DMS79 (cell line): ENCODE measurements at places on chromosomes 7 and 10.

- no peak for DNase-seq
Measured at GRCh38 chr7:137266764-137267163, 76.8 kb downstream of the PTN start.

DNA sequence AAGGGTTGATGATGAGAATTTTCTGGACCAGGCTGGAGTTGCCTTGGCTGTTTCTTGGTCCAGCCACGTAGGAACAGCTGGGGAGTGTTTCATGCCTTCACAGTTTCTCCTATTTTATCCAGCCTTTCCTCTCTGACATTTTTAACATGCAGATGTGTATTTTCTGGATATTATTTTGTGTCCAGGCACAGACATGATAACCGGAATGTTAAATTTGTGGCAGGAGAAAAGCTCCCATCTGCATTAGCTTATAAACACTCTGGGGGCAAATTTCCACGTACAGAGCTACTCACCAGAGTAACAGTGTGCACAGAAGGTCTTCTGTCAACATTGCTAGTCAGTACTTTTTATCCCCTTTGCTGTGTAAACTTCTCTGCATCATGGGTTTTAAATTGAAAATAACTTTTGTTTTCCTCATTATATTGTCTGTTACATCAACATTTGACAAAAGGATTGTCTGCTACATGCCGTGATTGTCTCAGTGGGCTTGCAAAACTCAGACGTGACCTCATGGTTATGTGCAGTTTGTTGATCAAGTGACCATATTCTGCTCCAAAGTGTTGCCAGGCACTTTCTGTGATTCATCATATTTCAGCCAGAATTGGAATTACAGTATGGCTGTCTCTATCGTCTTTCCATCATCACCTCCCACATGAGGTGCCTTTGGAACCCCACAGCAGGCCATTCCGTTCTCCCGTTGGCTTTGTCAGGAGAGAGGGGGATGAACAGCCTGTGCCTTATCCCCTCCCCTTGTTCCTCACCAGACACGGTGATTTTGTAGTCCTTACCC is 41.4 kb downstream of the INSYN2A start:
- no peak for DNase-seq

GRCh38 chr7:19491821-19492452 is 216.9 kb downstream of the POLR1F start:
- no peak for DNase-seq

GRCh38 chr10:8346861-8347260 is 292.4 kb downstream of the GATA3 start:
- no peak for DNase-seq

- no peak for DNase-seq
Measured at GRCh38 chr7:2622869-2623697, 8.7 kb upstream of the TTYH3 start.

GRCh38 chr7:6096581-6096980 is 65.4 kb downstream of the ANKRD61 start:
- no peak for DNase-seq
